Activated naive CD4-positive, alpha-beta T cell treated with anti-CD3 and anti-CD28 coated beads, Interleukin-2, amount 10 ng/mL, durations not matched to agents 7 days and 5 days (primary cell): ENCODE measurements at places on chromosomes 3 and 15.
A peak's percentile ranks its signal among the peaks of the same experiment; 100 is the strongest.

DNA sequence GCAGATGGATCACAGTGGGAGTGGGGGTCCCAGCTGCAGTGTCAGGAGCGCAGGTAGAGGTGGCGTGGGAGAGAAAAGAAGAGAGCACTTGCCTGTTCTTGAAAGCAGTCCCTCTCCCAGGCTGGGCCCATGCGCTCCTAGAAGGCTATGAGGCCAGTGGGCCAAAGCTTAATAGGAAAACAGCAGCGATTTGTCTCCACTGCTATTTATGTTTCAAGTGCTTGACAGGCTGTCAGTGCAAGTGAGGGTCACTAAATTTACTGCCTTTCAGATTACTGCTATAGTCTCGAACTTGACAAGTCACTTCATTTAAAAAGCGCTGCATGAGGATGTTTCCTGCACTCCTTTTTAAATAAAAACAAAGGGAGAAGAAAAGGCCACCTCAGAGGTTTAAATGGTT lies 239.5 kb downstream of the GAP43 start:
- DNase-seq, result no peak

GRCh38 chr3:9196020-9196419 lies 53.4 kb downstream of the SRGAP3 start:
- DNase-seq, result no peak

- no peak for DNase-seq
These were observed 423.5 kb downstream of the OCA2 start for GRCh38 chr15:27675571-27675970.

- DNase-seq, result no peak
These were observed 60.1 kb downstream of the KY start for GRCh38 chr3:134590766-134591165.

- no peak for DNase-seq
These were observed 738.0 kb downstream of the SI start for GRCh38 chr3:164340273-164340672.

DNA sequence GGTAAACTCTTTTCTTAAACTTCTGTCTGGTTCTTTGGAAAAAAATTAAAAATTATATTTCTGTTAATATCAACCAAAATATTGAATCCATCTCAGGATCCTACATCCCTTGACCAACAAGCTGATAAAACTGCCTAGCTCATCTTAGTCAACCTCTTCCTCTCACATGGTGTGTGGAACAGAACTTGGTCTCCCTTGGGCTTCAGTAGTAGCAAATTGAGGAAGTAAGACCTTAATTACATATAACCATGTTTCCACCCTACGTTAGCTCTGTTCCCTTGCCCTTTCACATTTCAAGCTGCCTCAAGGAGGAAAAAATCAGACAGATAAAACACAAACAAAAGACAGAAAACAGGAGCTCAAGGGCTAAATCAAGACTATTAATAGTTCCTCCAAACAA lies 116.4 kb downstream of the GREM1 start:
- DNase-seq, result no peak

- DNase-seq, result no peak
These were observed 48.9 kb upstream of the SLC7A14 start for GRCh38 chr3:170634663-170635384.

DNA sequence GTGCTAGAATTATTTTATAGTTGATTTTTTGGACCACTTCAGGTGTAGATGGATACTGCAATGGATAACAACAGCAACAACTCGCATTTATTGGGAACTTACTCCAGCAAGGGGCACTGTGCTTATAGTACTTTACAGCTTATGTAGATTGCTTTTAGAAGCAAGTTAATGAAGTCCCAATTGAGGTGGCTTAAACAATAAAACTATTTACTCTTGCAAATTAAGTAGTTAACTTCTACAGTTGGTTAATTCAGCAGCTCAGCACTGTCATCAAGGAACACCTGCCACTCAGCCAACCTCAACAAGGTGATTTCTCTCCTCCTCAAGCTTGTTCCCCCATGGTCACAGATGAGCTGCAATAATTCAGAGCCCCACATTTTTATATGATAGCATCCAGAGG lies 124.1 kb downstream of the RASA2 start:
- no peak for DNase-seq

- no peak for DNase-seq
These were observed 11.4 kb upstream of the ATP2B2 start for GRCh38 chr3:10516544-10517452.

DNA sequence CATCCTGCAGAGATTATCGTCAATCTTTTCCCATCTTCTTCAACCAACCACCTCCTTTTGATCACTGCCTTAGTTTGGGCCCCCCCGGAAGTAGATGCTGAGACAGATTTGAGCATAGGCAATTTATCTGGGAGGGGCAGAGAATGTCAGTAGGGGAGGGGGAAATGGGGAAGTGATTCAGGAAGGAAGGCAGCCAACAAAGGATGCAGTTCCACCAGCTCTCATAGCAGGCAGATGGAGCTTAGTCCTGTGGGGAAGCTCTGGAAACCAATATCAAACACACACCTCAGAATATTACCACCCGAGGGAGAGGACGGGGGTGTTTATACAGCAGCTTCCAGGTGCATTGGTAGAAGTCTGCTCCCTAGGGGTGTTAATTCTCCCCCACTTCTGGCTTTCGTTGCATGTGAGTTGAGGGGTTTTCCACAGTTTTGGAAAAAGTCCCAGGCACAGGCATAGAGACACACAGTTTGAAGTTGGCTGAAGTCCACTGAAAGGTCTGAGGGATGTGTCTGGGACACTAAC lies 91.5 kb upstream of the TNFAIP8L3 start:
- no peak for DNase-seq

- DNase-seq, result no peak
These were observed 117.5 kb downstream of the EEFSEC start for GRCh38 chr3:128270559-128271492.

DNA sequence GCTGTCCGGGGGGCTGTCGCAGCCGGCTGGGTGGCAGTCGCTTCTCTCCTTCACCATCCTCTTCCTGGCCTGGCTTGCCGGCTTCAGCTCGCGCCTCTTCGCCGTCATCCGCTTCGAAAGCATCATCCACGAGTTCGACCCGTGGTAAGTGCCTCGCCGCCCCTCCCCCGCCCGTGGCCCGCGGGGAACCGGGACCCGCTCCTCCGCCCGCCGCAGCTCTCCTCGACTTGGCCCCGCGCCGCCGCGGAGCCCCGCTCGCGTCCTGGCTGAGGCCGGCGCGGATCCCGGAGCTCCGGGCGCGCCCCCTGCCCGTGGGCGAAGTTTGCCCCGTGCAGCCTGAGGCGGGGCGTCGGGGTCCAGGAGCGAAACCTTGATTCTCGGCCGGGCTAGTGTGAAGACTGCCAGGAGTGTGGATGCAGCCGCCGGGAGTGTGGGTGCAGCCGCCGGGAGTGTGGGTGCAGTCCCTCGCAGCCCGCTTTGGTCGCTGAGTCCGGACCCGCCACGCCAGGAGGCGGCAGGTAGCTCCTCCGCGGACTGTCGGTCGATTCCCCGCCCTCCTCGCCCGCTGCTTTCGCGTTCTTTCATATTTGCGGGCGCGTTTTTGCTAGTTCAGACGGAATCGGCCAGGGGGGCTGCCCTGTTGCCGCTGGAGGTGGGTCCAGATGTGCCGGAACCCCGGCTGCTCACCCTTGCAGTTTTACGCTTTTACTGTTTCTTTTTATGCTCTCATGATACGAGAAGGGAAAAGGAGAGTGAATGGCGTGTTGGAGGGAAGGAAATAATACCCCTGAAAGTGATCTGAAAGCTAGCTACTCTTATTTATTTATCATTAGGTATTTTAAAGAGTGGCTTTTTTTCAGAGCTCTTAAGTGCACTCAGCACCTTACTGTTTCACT lies 692 bp downstream of the STT3B start:
- peak; percentile 79 for DNase-seq

- DNase-seq, result no peak
These were observed 5.0 kb upstream of the IL17RE start for GRCh38 chr3:9897408-9898372.

GRCh38 chr15:59366333-59367021 lies 6.2 kb downstream of the MYO1E start:
- DNase-seq, result no peak

DNA sequence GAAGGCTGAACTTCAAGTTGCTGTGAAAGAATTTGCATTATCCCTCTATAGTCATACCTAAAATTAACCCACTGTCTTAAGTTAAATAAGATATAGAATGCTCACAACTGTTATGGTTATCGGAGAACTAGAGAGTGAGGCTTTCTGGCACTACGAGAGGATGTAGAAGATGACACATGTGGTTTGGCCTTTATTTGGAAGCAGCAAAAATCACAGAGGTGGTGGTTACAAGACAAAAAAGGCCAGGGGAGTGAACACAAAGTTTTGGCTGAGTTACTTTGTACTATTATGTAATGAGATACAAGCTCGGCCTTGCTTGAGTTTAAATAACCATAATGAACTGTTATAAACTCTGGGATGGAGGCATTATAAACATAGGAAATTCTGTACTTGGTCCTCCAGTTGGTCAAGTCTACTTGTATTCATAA lies 78.3 kb upstream of the ICE2 start:
- no peak for DNase-seq

DNA sequence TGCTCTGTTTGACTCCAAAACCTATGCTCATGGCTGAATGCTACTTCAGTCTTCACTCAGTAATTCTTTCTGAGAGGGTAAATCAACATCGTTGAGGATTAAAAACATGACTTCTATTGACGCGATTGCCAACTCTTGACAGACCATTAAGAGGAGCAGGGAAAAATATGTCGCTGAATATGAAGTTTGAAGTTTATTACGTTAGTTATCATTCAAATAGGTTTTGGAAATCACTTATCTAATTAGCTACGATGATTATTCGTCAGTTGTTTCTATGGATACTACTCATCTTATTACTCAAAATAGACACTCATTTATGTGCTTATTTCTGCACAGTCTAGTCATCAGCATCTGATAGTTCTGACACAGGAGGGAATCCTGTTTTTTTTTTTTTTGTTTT lies 279.2 kb upstream of the TBL1XR1 start:
- no peak for DNase-seq

DNA sequence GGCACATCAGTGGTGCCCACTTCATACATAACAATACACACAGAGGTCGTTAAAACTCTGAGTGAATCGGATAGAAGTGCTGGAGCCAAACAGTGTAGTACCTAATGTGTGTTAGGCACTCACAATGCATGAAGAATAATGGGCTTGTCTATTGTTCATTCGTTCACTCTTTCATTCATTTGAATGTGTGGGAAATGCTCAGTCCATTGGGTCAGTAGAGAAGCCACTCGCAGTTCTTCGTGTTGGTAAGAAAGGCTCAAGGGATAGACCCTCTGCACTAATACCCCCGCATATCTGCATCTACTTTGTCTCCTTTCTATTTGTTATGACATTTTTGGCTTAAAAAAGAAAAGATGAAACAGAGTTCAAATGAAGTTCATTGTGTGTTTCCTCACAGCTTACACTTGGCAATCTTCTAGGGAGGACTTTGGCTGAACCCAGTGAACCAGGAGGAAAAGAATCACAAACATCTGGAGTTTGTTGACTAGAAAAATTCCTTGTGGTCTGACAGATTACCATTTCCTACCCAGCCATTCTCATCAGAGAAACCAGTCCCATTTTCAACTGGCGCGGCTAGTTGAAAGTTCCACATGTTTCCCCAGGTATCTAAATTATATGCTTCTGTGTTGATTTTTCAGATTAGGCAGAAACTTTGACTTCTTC lies 32.8 kb upstream of the MFSD1 start:
- DNase-seq, result no peak

- DNase-seq, result no peak
These were observed 464.0 kb upstream of the CCDC54 start for GRCh38 chr3:106913111-106913698.
